Stimulated activated CD4-positive, alpha-beta T cell treated with anti-CD3 and anti-CD28 coated beads, Interleukin-2, amount 100 ng/mL, for 4 hours (primary cell): ENCODE measurements at places on chromosomes 6 and 20.

- DNase-seq = no peak
These were observed 99.8 kb downstream of the OPRM1 start for GRCh38 chr6:154138793-154139192.

DNA sequence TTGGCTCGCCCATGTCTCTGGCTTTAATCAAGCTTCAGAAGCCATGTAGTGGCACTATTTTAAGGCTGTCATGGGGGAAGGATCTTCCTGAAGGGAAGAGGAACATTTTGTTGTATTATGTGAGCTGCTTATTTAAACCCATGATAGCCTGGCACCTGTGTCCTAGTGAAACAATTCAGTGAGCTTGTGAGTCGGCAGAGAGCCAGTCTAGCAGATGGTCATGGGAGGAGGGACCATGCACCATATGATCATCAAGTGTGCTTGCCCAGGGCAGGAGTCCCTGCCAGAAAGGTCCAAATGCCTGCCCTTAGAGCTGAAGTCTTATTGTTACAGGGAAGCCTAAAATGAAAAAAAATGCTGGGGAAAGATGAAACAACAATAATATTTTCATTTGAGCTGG is 132.9 kb downstream of the PRDM13 start:
- DNase-seq = no peak

DNA sequence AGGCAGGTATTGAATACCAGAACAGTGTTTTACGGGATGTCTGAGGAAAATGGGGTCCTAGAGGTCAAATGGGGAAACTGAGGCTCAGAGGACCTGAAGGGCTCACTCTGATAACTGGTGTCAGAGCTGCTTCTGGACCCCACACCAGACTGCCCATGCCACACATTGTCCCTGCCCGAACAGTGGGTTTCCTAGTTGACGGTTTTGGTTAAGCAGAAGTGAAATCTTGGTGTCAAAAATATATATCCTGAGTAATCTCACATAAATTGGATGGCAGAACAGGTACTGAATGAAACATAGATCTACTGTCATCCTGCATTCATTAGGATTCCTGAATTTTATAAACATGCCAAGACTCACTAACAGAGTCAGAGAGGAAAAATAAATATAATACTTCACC is 16.3 kb downstream of the NOX3 start:
- no peak for DNase-seq

GRCh38 chr20:56005389-56005715 is at the start of gene CBLN4:
Gene CBLN4, minus strand, starts transcription at chr20:56005519. Its CDS starts 1,348 bp downstream, at chr20:56004171.
- no peak for DNase-seq

GRCh38 chr6:161374971-161375873 is 101.4 kb upstream of the AGPAT4 start:
- no peak for DNase-seq
